ENCODE measurements at places on chromosomes 3 and 15.
A peak's percentile ranks its signal among the peaks of the same experiment; 100 is the strongest.

DNA sequence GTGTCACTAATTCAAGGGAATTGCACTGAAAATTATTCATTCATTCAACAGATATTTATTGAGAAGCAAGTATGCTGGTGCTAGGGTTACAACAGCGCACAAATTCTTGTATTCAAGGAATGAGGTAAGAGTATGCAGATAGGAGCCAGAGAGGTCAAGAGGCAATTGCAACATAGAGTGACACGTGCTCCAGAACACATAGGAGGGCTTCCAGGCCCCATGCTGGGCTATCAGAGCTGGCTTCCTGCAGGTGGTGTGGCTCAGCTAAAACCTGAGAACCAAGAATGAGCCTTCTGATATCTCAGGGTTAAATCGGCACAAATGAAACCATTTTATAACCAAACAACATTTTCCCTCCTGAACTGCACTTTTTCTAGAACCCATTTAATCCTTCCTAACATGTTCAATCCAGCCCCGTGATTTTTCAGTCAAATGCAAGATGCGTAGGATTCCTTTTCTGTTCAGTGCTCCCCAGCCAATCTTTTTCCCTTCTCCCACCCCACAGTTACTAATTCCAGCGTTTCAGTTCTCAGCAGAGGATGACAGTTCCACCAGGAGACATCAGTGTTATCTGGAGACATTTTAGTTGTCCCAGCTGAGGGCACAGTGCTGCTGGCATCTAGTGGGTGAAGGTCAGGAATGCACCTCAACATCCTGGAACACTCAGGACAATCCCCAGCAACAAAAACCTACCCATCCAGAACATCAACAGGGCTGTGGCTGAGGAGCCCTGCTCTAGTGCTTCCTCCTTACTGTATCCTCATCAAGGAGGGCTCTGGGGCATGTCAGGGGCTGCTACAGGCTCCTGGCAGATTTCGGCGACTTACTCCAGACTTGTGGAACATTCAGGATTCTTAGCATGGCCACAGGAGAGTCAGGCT, 13.1 kb downstream of the CCR5AS start:
- no peak overlapping the region for H3K4me3 ChIP-seq
- no peaks in the 10 kb centered on the region for H3K36me3 ChIP-seq
- H3K27ac ChIP-seq, result peak overlapping the region; percentile 89

- no peak for DNase-seq
- H3K4me3 ChIP-seq, result no peak overlapping the region
- no peak overlapping the region for H3K27ac ChIP-seq
- no peaks in the 10 kb centered on the region for H3K27me3 ChIP-seq
- no peaks in the 10 kb centered on the region for H3K36me3 ChIP-seq
Measured at GRCh38 chr15:55652359-55652758, 64.2 kb upstream of the PYGO1 start.

DNA sequence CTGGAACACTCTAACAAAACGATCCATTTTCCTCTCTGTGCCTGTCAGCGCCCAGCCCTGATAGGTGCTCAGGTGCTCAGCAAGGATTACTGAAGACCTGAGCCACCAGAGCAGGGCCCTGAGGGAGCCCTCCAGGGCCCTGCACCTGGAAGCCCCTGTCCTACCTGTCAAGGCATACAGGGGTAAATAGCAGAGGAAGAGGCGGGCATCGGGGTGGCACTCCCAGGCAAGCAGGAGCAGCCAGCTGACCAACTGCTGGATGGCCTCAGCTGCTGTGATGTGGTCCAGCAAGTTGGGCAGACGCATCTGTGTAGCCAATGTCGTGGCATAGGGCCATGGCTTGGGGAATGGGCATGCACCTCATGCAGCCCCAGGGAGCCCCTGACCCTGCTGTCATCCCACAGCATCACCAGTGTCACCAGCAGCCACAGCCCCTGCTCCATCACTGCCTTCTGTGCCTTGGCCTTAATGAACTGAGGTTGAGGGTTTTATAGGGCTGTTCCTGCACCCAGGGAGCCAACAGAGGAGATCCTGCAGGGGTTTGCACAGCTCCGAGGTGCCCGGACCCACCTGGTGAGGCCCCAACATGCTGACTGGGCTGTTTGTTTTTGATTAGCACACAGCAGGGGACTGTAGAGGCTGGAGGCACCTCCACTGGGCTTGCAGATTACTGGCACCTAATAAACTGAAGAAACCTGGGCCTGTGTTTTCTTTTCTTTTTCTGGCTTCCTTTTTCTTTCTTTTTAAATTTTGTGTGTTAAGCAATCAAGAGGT, 7.9 kb upstream of the WDR6 start:
- no peaks in the 10 kb centered on the region for H3K27me3 ChIP-seq
- no peak overlapping the region for H3K27ac ChIP-seq
- H3K4me3 ChIP-seq, result no peak overlapping the region
- no peak for DNase-seq
- H3K4me1 ChIP-seq, result no peaks in the 10 kb centered on the region
- peaks cover 4% of the 10 kb centered on the region for H3K36me3 ChIP-seq

- H3K4me3 ChIP-seq, result no peak overlapping the region
- H3K4me1 ChIP-seq, result no peaks in the 10 kb centered on the region
- H3K27ac ChIP-seq, result no peak overlapping the region
Measured at GRCh38 chr3:133469140-133469731, 69.4 kb downstream of the BFSP2 start.

GRCh38 chr3:69162308-69162980, 40.0 kb upstream of the LMOD3 start:
- H3K4me1 ChIP-seq, result no peaks in the 10 kb centered on the region
- no peak overlapping the region for H3K27ac ChIP-seq
- no peaks in the 10 kb centered on the region for H3K27me3 ChIP-seq
- DNase-seq, result no peak
- no peak overlapping the region for H3K4me3 ChIP-seq

DNA sequence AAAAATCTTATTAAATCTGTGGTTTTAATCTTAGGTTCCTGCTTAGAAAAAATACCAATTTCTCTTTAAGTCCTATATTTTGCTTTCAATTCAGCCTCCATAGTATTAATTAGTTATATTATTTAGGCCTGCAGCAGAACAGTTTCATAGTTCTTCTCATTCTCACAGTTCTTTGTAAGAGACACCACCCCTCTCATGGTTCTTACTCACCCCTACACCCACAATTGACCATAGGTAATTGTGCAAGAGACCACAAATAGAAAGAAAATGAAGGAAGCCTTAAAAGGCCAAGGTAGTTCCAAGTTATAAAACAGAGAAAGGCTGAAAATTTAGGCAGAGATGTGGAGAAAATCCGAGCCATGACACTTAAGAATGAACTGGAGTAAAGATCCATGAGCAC, 415.3 kb downstream of the TIGIT start:
- no peak overlapping the region for H3K4me3 ChIP-seq
- no peaks in the 10 kb centered on the region for H3K4me1 ChIP-seq
- no peaks in the 10 kb centered on the region for H3K27me3 ChIP-seq

DNA sequence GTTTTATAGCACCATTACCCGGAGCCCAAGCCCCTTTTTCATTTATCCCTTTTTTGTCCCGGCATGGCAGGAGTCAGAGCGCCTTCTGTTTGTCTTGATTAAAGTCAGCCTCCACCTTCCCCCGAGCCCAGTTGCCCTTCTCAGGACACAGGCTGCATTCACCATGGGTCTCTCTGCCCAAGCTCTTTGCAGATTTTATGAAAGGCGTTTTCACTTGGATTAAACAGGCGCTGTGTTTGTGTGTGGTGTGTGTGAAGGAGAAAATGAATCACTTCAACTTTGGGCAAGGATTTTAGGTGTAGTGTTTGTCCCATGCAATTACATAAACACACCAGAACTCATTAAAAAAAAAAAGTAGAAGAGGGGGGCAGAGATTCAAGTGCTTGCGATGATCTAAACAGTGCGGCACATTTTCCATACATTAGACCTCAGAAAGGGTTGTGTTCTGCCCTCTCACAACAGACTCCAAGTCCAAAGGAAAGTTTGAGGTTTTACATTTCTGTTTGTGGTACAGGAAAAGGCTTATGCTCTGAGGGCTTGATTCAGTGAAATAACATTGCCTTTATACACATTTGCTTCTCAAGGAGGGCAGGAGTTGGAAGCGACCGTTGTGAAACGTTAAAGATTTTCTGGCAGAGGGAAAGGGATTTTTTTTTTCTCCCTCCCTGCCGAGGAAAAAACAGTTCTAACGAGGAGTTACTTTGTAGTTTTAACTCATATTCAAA, 14.5 kb upstream of the IL16 start:
- H3K4me1 ChIP-seq, result no peaks in the 10 kb centered on the region
- H3K36me3 ChIP-seq, result no peaks in the 10 kb centered on the region
- H3K27me3 ChIP-seq, result peaks cover 10% of the 10 kb centered on the region
- H3K27ac ChIP-seq, result no peak overlapping the region
- no peak overlapping the region for H3K4me3 ChIP-seq

- no peaks in the 10 kb centered on the region for H3K36me3 ChIP-seq
- no peaks in the 10 kb centered on the region for H3K27me3 ChIP-seq
- H3K4me3 ChIP-seq, result no peak overlapping the region
- DNase-seq, result no peak
- H3K27ac ChIP-seq, result no peak overlapping the region
Measured at GRCh38 chr3:158403013-158403412, 168.0 kb upstream of the MLF1 start.

- no peak overlapping the region for H3K27ac ChIP-seq
- H3K36me3 ChIP-seq, result no peaks in the 10 kb centered on the region
- H3K4me3 ChIP-seq, result no peak overlapping the region
- H3K27me3 ChIP-seq, result no peaks in the 10 kb centered on the region
Measured at GRCh38 chr15:23548071-23548470, 17.4 kb upstream of the MKRN3 start.

GRCh38 chr3:129587566-129588210, 18.8 kb downstream of the PLXND1 start:
- no peak overlapping the region for H3K4me3 ChIP-seq
- peaks cover 14% of the 10 kb centered on the region for H3K4me1 ChIP-seq
- H3K36me3 ChIP-seq, result peaks cover 95% of the 10 kb centered on the region
- H3K27ac ChIP-seq, result peak overlapping the region; percentile 30

GRCh38 chr15:89129123-89129815, 41.0 kb downstream of the ABHD2 start:
- H3K36me3 ChIP-seq, result peaks cover 11% of the 10 kb centered on the region
- no peak overlapping the region for H3K4me3 ChIP-seq
- DNase-seq, result peak; percentile 39
- no peaks in the 10 kb centered on the region for H3K27me3 ChIP-seq
- no peak overlapping the region for H3K27ac ChIP-seq

- no peak overlapping the region for H3K4me3 ChIP-seq
- no peaks in the 10 kb centered on the region for H3K4me1 ChIP-seq
- no peak overlapping the region for H3K27ac ChIP-seq
- no peak for DNase-seq
- no peaks in the 10 kb centered on the region for H3K27me3 ChIP-seq
Measured at GRCh38 chr15:49923671-49924070, 195.4 kb downstream of the ATP8B4 start.

GRCh38 chr3:46491089-46492070, 6.4 kb upstream of the RTP3 start:
- H3K4me1 ChIP-seq, result peaks cover 50% of the 10 kb centered on the region
- H3K27me3 ChIP-seq, result no peaks in the 10 kb centered on the region
- DNase-seq, result no peak

- H3K4me3 ChIP-seq, result no peak overlapping the region
- no peaks in the 10 kb centered on the region for H3K4me1 ChIP-seq
- no peak overlapping the region for H3K27ac ChIP-seq
- no peaks in the 10 kb centered on the region for H3K27me3 ChIP-seq
Measured at GRCh38 chr15:66802025-66803001, 100.3 kb downstream of the SMAD6 start.

DNA sequence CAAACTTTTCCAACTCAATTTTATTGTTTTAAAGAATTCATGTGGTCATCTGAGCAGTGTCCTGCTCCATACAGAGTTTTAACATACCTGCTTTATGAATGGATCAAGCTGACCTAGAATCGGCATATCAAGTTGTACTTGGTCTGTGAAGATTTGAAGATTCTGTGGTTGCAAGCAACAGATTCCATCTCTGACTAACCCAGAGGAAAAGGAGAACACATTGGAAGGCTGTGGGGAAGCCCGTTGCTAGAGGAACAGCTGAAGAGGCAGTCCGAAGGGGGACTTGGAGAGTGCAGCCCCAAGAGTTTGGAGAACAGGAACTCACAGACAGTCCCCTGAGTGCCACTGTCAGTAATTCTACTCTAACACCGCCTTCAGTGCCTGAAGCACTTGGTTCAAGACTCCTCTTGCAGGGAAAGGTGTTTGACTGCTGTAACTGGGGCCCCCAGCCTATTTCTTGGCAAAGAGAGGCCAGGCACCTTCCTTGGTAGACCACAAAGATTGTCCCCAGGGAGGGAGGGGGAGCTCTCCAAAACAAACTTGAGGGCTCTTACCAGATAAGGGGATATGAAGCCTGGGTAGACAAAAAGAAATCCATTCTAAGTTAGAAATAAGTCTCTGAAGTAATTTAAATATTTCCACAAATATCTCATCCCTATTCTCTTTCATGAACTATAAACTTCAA, 88.8 kb downstream of the LARS2 start:
- H3K36me3 ChIP-seq, result peaks cover 65% of the 10 kb centered on the region
- H3K27me3 ChIP-seq, result no peaks in the 10 kb centered on the region
- peak; percentile 69 for DNase-seq
- no peak overlapping the region for H3K27ac ChIP-seq

Measured in DND-41 (cell line).